ENCODE measurements at places on chromosomes 2 and 18. TPM values are rescaled to one million over a fixed set of nuclear protein-coding genes. Genes with fewer than 3 reads are reported as not detected.

Gene GGCX
- total RNA-seq = 15.8 TPM

- no peak for DNase-seq
These were observed 39.8 kb downstream of the WDR33 start for GRCh38 chr2:127770973-127771735.

DNA sequence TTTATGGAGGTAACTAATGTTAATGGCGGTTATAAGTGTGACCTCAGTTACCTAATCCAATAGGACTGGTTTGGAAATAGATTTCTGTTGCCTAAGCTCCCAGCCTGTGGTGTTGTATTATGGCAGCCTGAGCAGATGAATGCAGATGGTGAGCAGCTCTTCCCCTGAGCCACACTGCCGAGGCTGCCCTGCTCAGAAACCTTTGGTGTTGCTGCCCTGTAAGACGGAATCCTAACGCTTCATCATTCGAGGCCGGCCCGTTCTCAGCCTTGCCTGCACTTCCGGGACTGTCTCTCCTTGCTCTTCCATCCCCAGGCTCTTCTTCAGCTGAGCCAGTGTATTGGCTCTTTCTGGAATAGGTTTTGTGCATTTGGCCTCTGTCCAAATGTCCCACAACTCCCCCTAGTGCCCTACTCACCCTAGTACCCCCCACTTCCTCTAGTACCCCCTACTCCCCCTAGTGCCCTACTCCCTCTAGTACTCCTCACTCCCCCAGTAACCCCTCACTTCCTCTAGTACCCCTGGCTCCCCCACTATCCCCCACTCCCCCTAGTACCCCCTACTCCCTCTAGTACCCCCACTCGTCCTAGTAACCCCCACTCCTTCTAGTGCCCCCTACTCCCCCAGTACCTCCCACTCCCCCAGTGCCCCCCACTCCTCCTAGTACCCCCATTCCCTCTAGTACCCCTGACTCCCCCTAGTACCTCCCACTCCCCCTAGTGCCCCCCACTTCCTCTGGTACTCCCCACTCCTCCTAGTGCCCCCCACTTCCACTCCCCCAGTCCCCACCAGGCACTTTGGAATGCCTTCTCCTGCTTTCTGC is 106.0 kb upstream of the TAF1B start:
- DNase-seq = no peak

Gene MC4R
- total RNA-seq = not detected

DNA sequence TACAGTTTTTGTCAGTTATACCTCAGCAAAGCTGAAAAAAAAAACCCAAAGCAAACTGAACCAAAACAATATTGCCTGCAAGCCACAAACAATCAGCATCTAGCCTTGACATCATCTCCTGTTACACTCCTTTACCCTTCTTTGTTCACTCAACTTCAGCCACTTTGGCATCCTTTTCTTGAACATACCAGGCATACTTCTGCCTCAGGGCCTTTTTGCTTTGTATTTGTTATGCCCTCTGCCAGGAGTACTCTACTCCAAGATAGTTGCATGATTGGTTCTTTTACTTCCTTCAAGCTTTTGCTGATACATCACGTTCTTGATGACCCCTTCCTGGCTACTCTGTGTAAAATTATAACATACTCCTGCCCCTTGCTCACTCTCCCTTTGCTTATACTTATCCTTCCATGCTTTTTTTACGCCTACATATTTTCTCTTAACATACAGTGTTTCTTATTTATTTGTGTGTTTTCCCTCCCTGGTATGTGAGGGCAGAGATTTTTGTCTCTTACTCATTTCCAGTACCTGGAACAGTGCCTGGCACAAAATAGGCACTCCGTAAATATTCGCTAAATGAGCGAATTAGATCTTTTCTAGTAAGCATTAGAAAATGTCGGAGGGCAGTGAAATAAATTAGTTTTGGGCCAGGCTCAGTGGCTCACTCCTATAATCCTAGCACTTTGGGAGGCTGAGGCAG is 12.7 kb downstream of the ABI2 start:
- DNase-seq = no peak

DNA sequence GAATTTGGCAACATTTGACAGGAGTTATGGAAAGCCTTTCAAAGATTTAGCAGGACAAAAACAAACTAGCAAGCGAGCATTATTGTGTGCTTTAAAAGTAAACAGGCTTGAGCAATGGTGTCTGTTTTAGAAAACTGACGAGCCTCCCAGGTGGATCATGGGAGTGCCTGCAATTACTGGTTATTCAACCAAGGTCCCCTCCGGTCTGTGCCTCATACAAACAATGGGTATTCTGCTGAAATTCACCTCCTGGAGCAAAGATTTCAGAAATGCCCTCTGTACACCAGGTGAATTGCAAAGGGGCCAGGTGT is 22.4 kb downstream of the RTP5 start:
- no peak for DNase-seq

DNA sequence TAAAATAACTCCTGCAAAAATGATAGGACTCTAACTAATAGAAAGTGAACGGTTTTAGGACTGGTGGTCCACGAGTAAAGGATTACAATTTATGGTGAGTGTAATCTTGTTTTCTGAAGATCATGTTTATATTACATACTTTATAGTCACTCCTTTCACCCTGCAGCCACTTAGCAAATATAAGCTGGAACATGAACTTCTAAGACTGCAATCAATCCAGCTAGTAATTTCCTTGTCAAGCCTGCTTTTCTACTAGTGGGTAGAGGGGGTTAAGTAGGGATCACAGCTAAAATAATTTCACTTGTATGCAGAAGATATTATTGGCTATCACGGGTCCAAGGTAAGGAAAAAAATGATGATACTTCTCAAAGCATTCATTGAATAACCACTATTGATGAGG is 125.5 kb upstream of the NETO1 start:
- no peak for DNase-seq

Measured in lower leg skin (tissue), 4 donors.